NCI-H1436 treated with DMSO at 0.1 percent for 48 hours (cell line): ENCODE measurements at places on chromosomes 2 and 18.

- no peak for DNase-seq
Measured at GRCh38 chr2:225820826-225821225, 421.3 kb downstream of the NYAP2 start.

DNA sequence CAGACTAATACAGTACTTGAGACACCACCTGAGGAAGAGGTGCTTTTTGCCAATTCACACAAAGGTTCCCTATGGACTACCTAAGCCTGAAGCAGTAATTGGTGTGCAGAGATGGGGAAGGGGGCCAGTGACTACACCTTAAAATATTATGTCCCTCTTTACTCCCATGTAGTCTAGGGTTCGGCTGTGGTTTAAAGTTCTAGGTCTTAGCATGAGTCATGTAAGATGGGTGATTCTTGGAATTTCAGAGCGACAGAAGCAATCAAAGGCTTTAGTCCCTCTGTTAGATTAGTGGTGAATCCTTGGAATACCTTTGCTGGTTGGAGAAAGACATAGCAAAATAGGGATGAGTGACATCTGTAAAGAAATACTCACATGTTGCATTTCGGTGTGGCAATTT lies 14.3 kb upstream of the CCDC85A start:
- no peak for DNase-seq

DNA sequence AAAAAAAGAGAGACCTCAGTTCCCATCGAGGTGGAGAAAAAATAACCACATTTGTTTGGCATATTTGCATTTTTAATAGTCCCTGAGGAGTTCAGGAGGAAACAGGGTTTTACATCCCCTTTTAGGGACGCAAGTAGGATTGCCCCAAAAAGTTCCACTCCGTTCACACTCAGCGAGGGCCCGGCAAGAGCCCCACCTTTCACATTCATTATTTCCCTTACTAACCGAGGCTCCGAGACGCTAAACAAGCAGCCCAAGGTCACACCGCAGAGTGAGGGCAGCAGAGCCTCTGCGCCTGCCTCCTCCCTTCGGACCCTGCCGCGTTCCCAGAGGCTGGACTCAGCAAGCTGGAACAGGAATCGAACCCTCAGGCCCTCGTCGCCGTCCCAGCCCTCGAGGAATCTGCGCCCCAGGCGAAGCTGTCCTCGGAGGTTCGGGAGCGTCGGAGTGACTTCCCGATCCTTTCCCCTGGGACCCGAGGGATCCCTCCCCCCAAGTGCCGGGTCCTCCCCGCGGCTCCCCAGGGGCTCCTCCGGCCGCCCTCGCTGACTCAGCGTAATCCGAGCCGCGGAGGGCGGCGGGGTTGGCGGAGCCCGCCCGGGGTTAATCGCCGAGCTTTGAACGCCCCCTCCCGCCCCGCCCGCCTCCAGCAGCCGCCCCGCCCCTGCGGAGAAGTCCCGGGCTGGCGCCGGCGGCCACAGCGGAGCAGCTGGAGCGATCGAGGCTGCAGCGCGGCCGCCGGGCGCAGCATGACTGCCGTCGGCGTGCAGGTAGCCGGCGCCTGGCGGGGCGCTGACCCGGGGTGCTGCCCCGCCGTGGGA lies at the start of gene TMEM37:
Gene TMEM37 (plus strand): TSS at position 700 of the 821 bp plus-strand sequence. CDS start 50 bp downstream, at position 750.
- DNase-seq = peak; percentile 44

- DNase-seq = no peak
Measured at GRCh38 chr2:226420646-226421045, 379.0 kb downstream of the IRS1 start.

DNA sequence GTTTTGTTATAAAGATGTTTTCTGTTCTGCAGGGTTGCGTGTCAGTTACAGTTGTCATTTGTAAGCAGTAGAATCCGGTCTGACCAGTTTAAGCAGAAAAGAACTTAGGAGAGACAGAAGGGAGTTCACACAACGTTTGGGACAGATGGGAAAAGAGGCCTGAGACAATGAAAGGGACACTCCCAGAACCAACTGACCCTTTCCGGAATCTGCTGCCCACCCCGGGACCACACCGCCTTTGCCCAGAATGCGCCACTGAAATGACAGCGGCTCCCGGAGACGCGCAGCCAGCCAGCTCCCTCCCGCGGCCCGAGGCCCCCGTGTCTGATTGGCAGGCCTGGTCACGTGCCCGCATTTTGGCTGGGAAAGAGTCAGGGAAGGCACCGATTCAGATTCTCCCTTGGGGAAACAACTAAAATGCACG lies 244.6 kb downstream of the BCL2 start:
- no peak for DNase-seq

GRCh38 chr2:39593439-39594393 lies 72.0 kb upstream of the TMEM178A start:
- DNase-seq = no peak
